ENCODE measurements at places on chromosomes 5 and 9.

- no peak for DNase-seq
Measured at GRCh38 chr9:121811751-121812150, 160.3 kb downstream of the DAB2IP start.

GRCh38 chr5:104599726-104600125 lies 1037.1 kb upstream of the NUDT12 start:
- DNase-seq, result no peak

- no peak for DNase-seq
Measured at GRCh38 chr9:126297661-126298060, 29.0 kb upstream of the MVB12B start.

DNA sequence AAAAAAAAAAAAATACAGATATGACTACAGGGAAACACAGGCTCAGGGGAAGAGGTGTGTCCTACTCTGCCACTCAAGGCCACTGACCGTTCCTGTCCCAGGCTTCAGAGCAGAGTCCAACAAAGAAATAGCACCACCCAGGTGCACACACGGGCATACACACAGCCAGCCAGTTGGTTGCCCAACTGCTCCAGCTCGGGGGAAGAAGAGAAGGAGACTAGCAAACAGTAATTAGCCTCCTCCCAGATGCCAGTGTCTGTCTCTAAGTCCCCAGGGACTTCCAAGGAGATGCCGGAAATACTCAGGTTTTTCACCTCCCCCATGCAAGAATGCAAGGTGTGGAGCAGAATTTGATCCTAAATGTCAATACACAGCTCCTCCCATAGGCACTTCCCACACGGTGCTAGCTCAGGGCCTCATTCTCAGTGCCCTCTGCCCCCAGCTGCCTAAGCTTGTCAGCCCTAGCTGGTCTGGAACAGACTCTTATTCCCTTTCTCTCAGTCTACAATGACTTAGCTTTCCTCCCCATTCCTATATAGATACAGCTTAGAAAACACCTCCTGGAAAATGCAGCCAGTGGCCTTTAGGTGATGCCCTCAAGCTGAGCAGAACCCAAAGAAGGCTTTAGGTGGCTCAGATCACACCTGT lies 1.7 kb downstream of the MYORG start:
- no peak for DNase-seq

DNA sequence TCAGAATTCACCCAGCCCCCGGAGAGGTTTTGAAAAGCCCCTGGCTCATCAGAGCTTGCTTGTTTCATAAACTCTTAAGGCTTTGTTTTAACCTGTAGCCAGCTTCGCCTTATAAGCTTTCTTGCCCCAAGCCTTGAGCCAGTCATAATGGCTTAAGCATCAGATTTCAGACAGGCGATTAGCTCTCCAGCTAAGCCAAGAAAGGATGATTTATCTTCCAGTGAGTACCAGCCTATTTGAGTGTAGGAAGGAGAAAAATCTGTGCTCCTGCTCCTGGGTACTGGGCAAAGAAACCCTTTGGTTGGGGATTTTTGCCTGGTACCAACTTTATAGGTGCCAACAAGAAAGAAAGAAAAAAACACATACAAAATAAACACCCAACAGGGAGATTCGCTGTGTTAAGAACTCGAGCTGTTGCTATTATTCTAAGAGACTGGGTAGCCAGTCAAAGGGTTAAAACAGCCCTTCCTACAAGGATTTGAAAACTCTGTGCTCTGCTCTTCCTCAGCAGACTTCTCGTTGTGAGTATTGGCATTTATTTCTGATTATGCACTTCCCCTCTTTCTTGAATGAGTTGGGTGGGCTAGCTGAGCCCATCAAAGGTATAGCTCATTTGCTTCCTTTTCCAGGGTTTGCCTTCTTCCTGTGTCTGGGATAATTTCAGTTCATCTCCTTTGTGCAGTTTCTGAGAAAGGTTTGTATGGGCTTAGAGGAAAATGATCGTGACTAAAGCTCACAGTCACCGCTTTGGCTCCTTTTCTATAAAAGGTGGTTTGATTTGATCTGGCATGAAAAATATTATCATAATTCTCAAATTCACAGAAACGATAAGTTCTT lies 157.2 kb upstream of the DMRT1 start:
- DNase-seq, result no peak

DNA sequence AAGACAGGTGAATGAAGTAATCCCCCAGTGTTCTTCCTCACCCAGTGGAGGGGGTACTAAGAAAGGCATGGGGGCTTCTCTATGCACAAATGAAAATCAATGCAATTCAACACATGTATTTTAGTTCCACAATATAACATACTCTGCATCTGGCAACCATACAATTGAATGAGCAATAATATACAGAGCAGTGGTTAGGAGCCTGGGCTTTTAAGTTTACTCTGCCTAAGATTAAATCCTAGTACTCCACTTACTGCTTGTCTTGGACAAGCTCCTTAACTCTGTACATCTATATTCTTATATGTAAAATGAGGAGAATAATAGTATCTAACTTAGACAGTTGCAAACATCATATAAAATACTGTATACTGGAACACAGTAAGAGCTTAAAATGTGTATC lies 195.4 kb upstream of the TRIM32 start:
- no peak for DNase-seq

DNA sequence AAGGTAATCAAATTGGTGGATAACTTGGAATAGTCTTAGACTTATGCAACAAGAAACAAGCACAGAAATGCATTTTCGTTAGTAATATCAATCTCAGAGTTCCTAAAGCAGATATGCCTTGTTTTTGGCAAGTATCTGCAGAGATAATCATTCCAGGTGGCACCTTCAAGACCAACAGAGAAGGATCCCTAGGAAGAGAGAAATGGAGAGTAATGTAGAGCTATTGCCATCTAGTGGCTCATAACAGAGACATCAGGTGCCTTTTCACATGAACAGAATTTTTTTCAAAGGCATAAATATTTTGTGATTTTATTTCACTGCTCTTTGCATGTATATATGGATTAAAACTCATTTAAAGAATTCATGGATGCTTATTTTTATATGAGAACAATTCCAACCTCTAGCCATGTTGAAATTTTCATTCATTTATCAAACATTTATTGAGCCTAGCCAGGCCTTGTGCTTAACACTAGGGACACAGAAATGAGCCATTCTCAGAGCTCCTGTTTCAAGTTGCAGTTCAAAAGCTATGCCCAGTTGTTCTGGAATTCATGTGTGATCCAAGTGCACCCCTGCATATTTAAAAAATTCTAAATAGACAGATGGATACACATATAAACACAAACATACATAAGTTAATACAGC lies 117.5 kb upstream of the OR13F1 start:
- DNase-seq, result no peak

- no peak for DNase-seq
Measured at GRCh38 chr5:57650360-57651069, 167.9 kb upstream of the ACTBL2 start.

- DNase-seq, result no peak
Measured at GRCh38 chr5:137582218-137582617, 83.1 kb upstream of the SPOCK1 start.

GRCh38 chr9:122087406-122088200 lies 5.5 kb downstream of the TTLL11 start:
- no peak for DNase-seq

DNA sequence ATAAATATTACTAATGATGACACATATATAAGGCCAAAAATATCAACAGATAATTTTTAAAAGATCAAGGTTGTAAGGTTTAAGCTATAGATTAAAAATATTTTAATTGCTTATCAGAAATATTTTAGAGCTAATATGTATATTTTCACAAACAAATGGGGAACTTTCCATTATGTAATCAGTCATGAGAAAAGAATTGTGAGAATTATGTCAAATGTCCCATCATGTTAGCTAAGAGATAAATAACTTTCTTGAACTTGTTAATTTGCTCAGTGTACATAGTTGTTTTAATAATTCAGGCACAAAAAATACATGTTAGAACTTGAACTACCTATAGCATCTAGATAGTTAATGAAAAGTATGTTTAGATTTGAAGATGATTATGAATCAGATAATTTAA lies 67.7 kb downstream of the SYK start:
- DNase-seq, result no peak

- no peak for DNase-seq
Measured at GRCh38 chr5:169571355-169571754, 12.2 kb upstream of the SPDL1 start.

GRCh38 chr5:7473115-7473514 lies 77.2 kb downstream of the ADCY2 start:
- no peak for DNase-seq

DNA sequence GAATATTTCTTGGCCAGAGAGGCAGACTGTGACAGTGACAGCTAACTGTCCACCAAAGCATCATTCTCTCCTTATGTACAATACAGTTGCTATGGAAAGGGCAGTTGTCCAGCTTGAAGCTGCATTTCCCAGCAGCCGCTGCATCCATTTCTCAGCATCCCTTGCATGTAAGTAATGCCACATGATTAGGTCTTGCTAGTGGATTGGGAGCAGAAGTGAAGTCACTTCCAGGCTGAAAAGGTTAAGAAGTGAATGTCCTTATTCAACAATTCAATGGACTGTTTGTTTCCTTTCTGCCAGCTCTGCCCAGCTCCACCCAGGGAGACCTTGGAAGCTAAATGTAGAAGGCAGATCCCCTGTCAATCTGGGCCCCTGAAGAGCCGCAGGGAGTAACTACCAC lies 26.1 kb upstream of the RETREG1 start:
- DNase-seq, result no peak

- no peak for DNase-seq
Measured at GRCh38 chr9:15304632-15305031, 2.4 kb downstream of the TTC39B start.

DNA sequence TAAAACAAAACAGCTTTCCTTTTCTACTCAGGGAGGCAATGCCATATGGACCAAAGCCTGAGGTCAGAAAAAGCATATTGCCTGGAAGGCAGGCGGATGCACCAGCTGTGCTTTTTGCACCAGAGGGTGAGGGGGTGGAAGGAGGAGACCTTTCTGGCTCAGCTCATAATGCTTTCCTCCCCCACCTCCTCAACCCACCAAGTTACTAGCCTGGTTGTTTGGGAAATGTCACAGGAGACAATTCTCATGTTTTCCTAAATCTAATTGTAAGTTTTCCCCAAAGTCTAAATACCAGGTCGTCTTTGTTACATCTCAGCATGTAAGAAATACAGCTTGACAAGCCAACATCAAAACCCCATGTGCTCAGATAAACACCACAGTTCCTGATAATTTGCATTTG lies 72.6 kb upstream of the DMRTA1 start:
- no peak for DNase-seq

Measured in stimulated activated CD4-positive, alpha-beta T cell treated with anti-CD3 and anti-CD28 coated beads, Interleukin-1b, Interleukin-23, amount 100 ng/mL, for 1 hour (primary cell).